T-helper 22 cell (primary cell): ENCODE measurements at places on chromosomes 6 and 20.

- no peak for DNase-seq
These were observed 1.7 kb downstream of the SOD2 start for GRCh38 chr6:159691133-159691962.

DNA sequence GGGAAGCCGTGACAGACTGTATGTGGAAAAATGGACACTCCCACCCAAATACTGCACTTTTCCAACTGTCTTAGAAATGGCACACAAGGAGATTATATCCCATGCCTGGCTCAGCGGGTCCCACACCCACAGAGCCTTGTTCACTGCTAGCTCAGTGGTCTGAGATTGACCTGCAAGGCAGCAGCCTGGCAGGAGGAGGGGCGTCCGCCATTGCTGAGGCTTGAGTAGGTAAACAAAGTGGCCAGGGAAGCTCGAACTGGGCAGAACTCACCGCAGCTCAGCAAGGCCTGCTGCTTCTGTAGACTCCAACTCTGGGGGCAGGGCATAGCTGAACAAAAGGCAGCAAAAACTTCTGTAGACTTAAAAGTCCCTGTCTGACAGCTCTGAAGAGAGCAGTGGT lies 11.4 kb upstream of the RNF146 start:
- no peak for DNase-seq

GRCh38 chr6:137246791-137247202 lies 27.6 kb upstream of the IFNGR1 start:
- no peak for DNase-seq

DNA sequence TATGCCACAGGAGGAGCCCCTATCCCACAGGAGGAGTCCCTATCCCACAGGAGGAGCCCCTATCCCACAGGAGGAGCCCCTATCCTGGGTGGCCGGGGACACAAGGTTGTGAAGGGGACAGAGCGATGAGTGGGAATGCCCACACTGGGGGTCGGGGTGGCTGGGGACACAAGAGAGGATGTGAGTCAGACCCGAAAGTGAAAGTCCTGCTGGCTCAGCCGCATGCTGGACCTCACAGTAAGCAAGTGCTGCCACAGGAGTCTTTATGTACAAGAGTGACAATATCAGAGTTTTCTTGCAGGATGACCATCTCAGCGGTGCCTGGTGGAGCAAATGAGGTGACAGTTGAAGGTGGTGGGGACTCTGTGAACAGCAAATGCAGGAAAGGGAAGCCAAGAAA lies 93.7 kb downstream of the PSMB1 start:
- no peak for DNase-seq

DNA sequence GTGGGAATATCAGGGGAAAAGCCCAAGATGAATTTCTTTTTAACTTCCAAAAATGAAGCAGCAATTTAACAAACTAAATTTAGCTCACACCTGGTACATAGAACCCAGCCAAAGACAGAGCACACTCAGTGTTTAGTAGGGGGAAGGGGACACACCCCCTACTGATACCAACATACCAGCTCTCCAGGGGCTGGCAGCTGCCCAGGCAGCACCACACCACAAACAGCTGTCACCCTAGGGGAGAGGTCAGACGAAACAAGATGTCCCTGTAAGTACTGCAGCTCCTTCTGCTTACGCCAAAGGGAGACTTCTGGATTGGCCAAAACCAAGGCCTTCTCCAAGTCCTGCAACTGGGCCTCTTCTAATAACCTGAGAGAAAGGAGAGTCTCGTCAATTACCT lies 26.0 kb downstream of the MDN1 start:
- DNase-seq, result no peak
